NCI-H1417 (cell line): ENCODE measurements at places on chromosomes 1 and 21.

- no peak for DNase-seq
Measured at GRCh38 chr1:119040489-119040888, 52.3 kb upstream of the TBX15 start.

DNA sequence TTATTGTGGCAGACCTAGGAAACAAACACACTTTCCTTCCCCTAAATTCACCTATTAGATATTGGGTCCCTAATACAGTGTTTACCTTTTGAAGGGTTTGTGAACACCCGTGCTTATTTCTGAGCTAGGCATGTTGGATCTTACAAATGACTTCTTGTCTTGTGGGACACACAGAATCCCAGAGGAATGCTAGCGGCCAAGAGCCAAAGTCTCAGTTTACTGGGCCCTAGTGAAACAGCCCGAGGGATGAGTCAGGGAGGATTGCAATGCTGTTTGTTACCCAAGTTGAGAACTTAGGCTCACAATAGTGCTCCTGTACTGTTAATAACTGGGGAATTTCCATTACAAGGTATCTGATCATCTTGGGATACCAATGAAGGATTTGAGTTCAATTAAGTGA lies 100.1 kb upstream of the AKT3 start:
- DNase-seq, result no peak

- peak; percentile 33 for DNase-seq
Measured at GRCh38 chr1:8847990-8848389, 30.5 kb downstream of the ENO1 start.

DNA sequence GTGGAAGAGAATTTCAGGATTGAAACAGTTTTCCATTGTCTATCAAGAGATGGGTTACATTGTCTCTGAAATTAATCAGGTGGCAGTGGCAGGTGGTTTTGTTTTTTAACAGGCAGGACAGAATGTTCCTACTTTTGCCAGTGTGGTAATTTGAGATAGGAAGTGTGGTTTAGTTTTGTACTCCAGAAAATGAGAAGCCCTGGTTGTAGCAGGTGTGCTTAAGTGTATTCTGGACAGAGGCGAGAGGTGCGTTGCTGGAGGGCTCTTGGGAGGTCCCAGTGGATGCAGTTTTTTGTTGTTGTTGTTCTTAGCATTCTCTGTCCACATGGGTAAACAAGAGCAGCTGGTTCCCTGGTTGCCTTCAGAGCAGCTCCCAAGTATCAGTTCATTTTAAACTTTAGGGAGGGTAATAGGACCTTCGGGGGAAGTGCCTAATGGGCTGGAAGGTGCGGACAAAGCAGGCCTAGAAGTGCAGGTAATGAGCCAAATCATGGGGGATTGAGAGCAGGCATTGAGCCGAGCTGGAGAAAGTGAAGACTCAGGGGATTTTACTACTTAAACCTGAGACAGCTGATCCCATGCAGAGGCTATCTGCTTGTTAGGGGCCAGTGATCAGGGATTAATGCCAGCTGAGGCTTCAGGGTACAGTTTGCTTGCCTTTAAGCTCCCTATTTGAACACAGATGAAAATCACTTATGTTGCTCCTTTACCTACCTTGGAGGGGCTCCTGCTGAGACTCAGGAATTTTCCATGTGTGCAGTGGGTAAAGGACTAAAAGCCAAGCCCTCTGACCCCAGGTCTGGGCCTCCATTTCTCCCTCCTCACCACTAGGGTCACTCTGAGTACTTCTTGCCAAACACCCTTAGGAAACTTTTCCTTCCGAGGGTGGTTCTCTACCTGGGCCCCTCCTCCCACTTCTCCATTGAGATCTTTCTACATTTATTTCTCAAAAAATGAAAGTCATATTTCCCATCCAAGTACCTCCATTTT lies 6.1 kb downstream of the PFKFB2 start:
- peak; percentile 48 for DNase-seq

DNA sequence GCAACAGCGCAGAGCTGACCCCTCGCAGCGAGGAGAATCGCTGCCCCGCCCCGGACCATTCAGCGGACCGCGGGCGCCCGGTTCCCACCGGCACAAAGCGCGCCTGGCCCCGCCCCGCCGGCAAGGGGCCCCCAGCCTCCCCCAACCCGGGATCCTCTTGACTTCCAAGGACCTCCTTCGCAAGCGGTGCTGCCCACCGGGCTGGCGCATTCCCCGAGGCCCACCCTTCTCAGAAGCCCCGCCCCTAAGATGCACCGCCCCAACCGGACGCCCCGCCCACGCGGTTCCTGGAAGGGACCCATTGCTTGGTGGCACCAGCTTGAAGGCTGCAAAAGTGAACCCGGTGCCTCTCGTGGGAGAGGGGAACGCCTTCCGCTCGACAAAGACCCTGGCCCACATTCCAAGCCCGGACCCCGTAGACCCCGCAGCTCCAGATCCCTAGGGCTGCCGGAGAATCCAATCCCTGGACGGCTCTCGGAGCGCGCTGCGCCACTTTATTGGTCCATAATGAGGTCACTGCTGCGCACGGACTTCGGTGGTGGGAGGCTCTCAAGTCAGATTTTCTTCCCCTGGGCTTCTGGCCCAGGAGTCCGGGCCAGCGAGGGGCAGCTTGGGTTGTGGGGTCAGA lies 2.0 kb downstream of the HES3 start:
- DNase-seq, result peak; percentile 89

GRCh38 chr21:18191139-18191538 lies 53.5 kb upstream of the CHODL start:
- no peak for DNase-seq

DNA sequence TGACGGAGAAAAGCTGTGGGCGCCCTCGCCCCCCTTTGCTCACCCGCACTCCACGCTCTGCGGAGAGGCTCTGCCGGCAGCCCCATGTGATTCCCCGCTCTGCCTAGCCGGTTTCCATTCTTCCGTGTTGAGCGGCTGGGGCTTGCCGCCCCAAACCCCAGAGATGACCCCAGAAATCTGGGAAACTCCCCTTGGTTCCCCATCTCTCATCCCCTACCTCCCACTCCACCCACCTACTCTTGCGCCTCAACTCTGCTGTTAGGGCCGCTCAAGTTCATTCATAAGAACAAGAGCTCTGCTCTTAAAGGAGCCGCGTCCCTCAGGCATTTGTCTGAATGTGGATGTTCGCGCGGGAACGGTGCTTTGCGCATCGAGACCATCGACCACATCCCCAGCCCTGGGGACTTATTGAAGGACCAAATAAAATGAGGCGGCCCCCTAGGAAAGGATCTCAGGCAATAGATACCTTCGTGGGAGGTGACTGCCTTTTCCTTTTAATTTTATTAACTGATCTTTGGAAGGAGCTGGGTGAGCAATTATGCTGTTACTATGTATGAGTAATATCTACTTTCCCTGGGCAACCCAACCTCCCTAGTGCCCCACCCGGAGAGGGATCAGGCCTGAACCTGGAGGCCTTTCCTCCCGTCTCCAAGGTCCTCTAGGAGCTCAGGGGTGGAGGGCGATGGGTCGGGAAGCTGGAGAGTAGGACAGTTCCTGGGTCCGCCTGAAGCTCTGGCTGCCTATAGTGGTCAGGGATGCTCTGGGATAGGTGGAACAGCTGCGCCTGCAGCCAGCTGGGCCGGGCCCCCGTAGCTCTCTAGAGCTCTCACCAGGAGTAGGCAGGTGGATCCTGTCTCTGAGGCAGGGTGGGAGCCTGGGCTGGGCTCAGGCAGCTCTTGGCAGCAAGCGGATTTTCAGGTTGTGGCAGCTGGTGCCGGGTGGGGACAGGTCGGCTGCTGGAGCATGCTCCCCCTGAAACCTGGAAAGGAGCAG lies 898 bp downstream of the MFSD2A start:
- DNase-seq, result peak; percentile 69

GRCh38 chr21:38669186-38669585 lies 136.5 kb upstream of the ETS2 start:
- no peak for DNase-seq

DNA sequence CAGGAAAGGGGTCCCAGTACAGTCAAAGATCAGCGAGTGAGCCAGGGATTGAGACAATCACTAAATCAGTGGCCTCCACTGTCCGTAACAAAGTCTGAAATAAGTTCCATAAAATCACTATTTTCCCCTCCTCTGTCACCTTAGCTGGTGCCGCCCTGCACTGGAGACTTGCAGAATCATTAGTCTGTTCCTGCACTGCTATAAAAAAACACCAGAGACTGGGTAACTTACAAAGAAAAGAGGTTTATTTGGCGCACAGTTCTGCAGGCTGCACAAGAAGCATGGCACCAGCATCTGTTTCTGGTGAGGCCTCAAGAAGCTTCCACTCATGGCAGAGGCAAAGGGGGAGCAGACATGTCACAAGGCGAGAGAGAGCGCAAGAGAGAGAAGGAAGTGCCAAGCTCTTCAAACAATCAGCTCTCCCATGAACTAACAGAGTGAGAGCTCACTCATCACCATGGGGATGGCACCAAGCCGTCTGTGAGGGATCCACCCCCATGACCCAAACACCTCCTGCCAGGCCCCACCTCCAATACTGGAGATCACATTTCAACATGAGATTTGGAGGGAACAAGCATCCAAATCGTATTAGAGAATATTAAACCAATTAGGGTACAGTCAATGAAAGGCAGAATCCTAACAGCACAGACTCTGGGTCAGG lies 129.8 kb upstream of the TIAM1 start:
- no peak for DNase-seq

DNA sequence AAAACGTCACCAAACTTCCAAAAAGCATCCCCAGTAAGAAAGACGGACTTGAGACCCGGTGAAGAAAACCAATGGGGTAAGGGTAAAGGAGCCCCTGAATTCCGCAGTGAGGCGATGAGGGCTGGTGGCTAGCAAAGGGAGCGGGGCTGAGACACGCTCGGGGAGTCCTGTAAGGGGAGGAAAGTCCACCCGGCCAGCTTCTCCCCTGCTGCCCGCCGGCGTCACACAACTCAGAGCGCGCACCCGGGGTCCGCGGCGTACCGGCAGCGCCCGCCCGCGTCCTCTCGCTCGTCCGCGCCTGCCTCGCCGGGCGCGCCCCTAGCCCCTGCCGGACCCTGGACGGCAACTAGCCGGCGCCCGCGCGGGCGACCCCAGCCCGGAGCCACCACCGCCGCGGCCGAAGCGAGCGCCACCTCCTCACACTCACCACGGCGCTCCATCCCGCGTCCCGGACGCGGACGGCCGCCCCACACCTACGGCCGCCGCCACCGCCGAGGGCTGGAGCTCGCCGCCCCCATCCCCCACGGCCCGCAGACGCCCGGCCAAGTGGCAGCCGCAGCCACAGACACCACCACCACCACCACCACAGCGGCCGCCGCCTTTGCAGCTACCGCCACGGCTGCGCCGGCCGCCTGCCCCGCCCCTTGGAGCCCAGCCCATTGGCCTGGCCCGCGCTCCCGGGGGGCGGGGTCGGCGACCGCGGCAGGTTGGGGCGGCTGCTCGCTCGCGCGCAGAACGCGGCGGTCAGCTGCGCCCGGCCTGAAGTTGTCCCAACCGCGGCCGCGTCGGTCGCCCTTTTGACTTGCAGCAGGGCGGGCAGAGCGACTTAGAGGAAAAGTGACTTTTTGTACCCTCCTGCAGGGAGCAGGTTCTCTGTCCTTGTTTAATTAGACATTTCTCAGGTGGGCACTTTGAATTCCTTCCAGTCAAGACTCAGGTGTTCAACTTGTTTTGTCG lies 10.0 kb upstream of the ARHGAP29 start:
- DNase-seq, result peak; percentile 87

DNA sequence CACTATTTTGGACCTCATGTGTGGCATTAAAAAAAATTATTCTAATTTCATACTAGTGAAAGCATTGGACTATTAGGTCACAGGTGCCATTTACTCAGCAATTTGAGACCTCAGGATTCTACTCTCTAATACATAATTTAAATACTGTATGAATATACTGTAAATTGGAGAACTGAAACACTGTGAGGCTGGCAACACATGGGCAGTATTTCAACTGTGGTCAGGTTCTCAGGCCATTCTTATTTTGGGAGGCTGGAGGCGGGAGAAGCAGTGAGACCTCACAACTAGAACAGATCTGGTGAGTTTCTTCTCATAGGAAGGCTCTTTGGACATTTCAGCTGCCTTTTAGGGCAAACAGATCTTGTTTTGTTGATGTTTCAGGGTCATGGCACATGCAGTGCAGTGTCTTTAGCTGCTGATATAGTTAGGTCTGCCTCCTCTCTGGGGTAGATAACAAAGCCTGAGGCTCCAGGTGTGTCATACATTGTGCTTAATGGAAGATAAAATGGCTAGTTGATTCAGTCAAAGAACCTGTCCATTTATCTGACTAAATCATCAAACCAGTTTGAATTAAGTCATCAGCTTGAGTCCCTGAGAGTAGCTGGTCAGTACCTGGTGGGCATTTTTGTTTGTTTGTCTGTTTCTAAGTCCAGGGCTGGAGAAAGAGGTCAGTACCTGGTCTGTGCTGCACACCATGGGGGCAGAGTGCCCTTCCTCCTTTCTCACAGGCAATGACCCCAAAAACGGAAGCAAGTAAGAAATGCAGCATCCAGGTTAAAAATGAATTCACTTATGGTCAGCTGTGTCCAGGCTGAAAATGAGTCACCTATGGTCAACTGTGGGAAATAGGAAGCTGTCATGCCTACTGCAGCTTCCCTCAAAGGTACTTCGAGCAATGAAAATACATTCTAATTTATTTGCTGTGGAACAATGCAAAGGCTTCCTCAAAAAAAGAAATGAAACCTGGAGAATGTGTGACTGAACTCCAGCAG lies 216.2 kb downstream of the SDCCAG8 start:
- no peak for DNase-seq

- DNase-seq, result no peak
Measured at GRCh38 chr1:92277105-92277723, 21.6 kb downstream of the GLMN start.

DNA sequence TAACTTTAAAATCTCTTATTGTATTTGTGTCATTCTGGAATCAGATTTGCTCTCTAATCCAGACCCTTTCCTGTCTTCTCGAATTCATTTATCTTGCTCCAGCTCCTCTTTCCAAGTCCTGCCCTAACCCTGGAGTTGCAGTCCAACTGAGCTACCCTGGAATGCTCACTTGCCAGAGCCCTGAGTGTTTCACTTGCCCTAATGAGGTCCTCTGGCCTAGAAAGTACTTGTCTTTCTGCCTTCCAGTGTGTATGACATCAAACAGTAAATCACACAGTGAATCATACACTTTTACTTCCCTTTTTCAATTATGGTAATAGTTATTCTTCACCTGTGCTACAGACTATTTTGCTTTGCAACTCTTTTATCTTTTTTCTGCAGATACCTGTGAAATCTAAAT lies 96.9 kb downstream of the NEK7 start:
- DNase-seq, result no peak
